NCI-H1105 treated with DMSO at 0.1 percent for 48 hours (cell line): ENCODE measurements at places on chromosomes 3 and 15.

DNA sequence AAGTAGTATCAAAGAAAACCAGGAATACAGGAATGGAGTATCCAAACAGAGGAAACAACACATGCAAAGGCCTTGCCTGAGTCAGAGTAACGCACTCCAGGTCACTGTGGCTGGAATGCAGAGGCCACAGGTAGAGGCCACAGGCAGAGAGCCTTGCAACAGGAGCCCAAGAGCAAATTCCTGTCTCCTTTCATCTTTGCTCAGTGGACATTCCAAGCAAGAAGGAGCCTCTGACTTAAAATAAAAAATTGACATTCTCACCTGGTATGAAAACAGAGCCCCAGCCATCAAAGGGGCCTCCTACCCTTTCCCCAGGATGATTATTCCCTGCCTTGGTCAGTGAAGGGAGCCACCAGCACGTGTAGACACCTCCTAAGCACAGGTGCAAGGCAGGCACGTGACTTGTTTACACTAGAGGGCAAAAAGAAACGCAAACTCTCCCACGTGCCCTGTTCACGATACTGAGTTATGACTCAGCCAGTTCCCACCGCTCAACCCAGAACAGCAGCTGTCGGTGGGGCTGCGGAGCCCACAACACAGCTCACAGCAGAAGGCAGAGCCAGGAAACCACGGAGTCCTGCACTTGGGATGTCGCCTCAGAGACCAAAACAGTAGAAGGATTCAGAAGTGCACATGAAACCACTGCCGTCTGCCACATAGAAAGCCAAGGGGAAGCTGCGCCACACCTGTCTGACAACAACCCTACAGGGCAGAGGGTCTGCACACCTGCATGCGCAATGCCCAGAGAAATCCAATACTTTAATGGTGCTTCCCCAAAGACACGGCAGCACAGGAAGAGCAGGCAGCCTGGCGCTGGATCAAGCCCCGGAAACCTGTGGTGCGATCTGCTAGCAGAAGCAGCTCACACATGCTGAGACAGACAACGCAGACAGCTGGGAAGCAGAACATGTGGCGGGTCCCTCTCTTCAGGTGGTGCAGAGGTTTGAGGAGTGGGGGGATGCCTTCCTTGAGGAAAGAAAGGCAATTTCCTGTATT, 52.1 kb downstream of the ITGB5 start:
- peak; percentile 98 for DNase-seq

- no peak for DNase-seq
These were observed 34.3 kb upstream of the PLSCR2 start for GRCh38 chr3:146503461-146504202.

- no peak for DNase-seq
These were observed 42.1 kb upstream of the FOXP1 start for GRCh38 chr3:71625676-71626075.

DNA sequence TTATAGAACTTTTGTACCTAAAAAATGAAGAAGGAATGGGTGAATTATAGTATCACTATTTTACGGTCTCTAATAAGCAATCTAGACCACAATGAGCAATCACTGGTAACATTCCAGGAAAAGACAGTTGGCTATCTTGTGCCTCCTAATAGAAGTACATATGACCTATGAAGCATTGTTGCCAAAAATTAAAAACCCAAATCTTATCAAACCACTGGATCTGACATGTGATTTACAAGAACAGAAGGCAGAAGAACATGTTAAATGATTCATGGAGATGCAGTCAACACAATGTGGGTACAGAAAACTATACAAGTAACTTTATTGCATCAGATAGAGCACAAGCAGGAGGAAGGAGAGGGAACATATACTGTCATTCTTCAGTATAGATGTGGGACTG, 14.5 kb upstream of the HYKK start:
- DNase-seq, result no peak

- no peak for DNase-seq
These were observed 300.2 kb upstream of the TRIM42 start for GRCh38 chr3:140377644-140378043.

DNA sequence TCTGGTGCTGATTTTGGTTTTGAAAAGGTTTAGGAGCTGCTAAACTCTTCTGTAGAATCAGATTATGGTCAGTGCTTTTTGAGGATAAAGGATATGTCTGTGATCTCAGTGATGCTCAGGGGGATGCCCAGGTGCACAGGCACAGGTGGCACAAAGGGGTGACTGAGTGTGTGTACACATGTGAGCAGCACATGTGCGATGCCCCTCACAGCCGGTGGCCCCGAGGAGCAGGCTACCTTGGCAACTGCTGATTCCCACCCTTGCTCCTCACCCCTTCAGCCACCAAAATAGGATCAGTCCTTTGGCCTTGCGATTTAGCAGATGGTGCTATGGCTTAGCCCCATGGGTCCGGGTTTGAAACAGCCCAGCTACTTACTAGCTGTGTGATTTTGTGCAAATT, 51.1 kb downstream of the POMGNT2 start:
- DNase-seq, result no peak

- peak; percentile 92 for DNase-seq
These were observed 293.3 kb downstream of the MEX3B start for GRCh38 chr15:81752546-81752942.
